Left colon (tissue), 2 donors: ENCODE measurements at places on chromosomes 6 and 20. TPM values are rescaled to one million over a fixed set of nuclear protein-coding genes. Genes with fewer than 3 reads are reported as not detected.

Gene HSPA12B
- total RNA-seq = 2.3 TPM

Gene PBOV1
- total RNA-seq = not detected

Gene CLIC5
- total RNA-seq = 170 TPM

Gene GLP1R
- not detected for total RNA-seq

Gene ZSCAN12
- total RNA-seq = 5.1 TPM

DNA sequence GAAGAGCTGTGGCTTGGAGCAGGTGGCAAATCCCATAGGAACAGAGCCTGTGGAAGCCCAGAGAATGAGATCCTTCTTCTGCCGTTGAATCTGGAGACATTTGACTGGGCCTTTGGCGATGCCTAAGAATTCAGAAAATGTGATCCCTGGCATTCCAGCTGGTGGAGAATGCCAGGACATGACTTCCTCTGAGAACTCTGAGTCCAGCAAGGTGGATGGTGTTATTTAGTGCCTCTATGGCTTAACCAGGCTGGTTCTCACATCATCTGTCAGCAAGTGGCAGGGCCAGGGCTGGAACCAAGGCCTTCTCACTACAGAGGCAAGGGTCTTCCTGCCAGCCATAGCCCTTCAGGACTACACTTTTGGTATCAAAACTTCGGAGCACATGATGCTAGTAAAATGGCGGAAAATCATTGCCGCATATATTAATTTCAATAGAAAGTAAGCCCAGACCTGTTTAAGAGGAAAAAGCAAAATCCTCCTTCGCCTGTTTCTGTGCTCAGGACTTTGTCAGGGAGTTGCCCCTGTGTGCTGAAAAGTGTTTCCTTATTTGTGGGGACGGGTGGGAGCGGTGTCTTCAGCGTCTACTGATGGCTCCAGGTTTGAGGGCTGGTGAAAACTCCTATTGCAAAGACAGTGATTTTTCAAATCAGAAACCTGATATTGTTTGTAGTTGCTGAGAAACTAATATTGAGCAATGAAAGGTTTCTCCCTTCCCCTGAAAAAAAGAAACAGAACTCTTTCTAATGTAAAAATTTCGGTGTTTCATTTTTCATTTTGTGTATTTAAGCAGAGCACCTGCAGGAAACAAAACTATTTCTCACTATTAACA lies 23.9 kb downstream of the DUSP22 start:
- DNase-seq = no peak

DNA sequence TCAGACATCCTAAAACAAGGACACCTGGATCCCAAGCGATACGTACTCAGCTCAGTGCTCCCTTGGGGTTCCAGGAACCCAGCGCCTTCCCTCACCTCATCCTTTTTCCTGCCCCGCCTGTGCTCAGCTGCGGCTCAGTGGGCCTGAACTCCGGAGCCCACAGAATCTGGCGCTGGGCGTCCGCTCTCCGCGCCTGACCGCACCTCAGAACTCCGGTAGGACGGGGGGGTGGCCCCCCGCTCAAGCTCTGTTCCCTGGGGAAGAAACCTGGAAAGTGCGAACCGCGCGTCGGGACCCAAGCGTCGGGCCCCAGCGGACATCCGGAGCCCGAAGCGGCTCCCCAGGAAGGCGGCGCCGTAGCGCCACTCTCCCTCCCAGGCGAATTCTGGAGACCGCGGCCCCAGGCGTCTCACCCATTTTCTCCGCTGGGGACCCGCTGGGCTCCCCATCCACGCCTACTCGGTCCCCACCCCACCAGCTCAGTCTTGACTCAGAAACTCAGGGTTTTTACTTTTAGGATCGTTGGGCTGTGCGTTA lies 336 bp upstream of the LY6G5C start:
- no peak for DNase-seq

DNA sequence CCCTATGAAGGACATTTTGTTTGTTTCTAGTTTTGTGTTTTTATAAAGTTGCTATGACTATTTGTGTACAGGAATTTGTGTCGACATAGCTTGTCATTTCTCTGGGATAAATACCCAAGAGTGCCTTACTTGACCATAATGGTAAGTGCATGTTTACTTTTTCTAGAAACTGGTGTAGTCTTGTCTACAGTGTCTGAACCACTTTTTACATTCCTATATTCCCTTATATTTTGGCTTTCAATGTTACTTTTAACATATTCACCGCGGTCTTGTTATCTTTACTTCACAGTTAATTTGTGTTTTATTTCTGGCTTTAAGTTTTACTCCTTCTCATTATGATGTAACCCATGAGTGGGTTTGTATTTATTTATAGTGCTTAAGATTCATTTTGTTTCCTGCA lies 444.4 kb upstream of the RGS17 start:
- no peak for DNase-seq

DNA sequence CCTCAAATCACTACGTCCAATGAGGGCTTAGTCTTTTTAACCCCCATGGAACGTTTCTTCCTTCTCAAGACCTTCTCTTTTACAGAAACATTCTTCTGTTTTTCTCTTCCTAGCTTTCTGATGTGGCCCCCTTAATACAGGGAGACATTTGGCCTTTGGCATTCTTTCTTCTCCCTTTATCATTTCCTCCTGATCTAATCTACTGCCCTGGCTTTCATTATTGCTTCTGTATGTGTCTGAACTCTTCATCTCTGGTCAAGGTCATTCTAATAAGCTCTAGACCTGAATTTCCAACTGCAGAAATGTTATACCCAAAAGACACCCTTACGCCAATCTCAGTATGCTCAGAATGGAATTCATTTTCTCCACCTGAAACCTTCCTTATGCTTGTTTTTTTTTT lies 18.4 kb upstream of the LAMA4 start:
- no peak for DNase-seq

- DNase-seq = no peak
These were observed 22.9 kb downstream of the QKI start for GRCh38 chr6:163437466-163437865.

GRCh38 chr6:10269814-10270472 lies 144.9 kb downstream of the TFAP2A start:
- no peak for DNase-seq

DNA sequence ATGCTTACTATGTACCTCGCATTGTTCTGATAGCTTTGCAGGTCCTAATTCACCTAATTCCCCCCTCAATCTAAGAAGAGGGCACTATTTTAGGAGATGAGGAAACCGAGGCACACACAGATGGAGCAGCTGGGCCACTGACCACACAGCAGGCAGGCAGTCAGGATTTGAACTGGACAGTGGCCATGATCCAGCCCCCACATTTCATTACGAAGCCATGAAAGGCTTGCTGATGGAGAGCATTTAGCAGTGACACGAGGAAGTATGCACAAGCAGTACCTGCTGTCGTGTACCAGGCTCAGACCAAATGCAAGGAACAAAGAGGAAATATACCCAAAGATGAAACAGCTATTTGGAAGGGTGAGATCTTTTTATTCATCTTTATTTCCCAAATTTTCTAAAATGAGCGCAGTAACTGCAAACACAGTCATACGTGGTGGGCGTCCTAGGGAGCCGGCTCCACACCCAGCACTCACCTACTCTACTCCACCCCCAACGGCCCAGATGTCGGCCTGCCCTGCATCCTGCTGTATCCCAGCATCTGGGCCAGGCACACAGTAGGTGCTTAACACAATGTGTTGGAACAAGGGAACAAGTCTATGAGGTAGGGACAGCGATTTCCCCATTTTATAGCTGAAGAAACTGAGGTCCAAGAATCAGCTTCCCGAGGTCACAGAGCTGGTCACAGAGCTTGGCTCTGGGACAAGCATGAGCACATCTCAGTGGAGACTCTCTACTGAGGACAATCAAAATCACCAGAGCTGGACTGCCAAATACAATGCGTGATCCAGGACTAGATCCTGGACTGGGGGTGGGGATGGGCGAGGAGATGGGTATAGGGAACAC lies 15.0 kb downstream of the PREX1 start:
- no peak for DNase-seq

- DNase-seq = no peak
These were observed 28.1 kb downstream of the EPB41L1 start for GRCh38 chr20:36182604-36183154.
